ENCODE measurements at places on chromosomes 3 and 15. TPM values are rescaled to one million over a fixed set of nuclear protein-coding genes. Genes with fewer than 3 reads are reported as not detected.

Gene SLC9C1
- 0.23 TPM for total RNA-seq

Gene PRTG
- total RNA-seq: 39.1 TPM

GRCh38 chr15:36911322-36911944, 188.9 kb downstream of the MEIS2 start:
- no peaks in the 10 kb centered on the region for H3K36me3 ChIP-seq
- H3K27me3 ChIP-seq: no peaks in the 10 kb centered on the region
- H3K4me1 ChIP-seq: peaks cover 60% of the 10 kb centered on the region
- DNase-seq: peak; percentile 64
- no peak overlapping the region for H3K4me3 ChIP-seq

DNA sequence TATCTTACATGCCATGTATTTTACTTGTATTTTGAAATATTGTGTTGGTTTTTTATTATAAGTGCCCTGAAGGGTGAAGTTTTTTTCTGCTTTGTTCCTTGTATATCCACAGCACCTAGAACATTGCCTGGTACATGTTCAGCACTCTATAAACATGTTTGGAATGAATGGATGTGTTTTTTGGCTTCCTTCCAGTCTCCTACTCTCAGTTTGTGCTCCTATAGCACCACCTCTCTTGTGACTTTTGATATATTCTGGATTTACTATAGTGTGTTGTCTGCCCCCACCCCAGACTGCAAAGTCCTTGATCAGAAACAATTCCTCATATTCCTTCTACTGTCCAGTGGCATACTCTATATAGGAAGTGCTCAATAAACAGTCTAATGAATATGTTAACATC, 60.6 kb downstream of the PLCL2 start:
- no peaks in the 10 kb centered on the region for H3K4me1 ChIP-seq
- DNase-seq: no peak
- no peak overlapping the region for H3K27ac ChIP-seq
- no peak overlapping the region for H3K4me3 ChIP-seq

- no peak overlapping the region for H3K27ac ChIP-seq
- no peaks in the 10 kb centered on the region for H3K4me1 ChIP-seq
- no peaks in the 10 kb centered on the region for H3K36me3 ChIP-seq
- DNase-seq: no peak
Measured at GRCh38 chr15:67397139-67397538, 123.8 kb upstream of the C15orf61 start.

Data from Caco-2 (cell line).